ENCODE measurements at places on chromosomes 6 and 20.

GRCh38 chr6:109308018-109308492 lies 74.2 kb downstream of the CD164 start:
- no peak for DNase-seq

- no peak for DNase-seq
Measured at GRCh38 chr6:54404791-54405190, 96.5 kb downstream of the TINAG start.

DNA sequence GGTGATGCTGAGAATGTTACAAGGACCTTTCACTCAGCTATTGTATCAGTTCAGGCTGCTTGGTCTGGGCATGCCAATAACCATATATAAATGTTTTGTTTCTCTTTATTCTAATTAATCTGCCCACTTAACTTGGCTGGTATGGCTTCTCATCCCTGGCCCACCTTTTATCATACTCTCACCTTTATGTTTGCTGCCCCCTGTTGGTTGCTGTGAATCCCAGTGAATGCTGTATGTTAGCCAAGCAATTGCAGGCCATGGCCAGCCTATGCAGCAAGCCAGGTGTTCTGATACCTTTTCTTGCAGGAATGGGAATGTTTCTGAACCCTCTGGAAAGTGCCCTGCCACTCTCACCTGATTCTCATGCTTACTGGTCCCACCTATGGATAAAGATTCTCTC lies 54.6 kb downstream of the PCSK2 start:
- no peak for DNase-seq

DNA sequence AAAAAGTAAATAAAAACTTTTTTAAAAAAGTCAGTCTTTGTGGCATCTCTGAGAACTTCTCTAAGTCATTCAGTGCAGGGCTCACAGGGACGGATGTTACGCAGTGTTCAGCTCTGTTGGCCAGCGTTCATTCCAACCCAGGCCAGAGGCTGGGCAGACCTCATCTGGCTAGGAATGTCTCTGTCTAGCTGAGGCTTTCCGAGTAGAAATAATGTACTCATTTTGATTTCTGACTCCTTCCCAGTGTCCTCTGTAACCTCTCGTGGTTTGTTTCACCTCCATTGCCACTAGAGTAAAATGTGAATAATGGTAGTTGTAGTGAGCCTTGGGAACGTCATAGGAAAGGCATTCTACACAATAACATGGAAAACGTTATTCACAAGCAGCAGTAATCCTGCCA lies 135.1 kb downstream of the TMEM242 start:
- DNase-seq = no peak

DNA sequence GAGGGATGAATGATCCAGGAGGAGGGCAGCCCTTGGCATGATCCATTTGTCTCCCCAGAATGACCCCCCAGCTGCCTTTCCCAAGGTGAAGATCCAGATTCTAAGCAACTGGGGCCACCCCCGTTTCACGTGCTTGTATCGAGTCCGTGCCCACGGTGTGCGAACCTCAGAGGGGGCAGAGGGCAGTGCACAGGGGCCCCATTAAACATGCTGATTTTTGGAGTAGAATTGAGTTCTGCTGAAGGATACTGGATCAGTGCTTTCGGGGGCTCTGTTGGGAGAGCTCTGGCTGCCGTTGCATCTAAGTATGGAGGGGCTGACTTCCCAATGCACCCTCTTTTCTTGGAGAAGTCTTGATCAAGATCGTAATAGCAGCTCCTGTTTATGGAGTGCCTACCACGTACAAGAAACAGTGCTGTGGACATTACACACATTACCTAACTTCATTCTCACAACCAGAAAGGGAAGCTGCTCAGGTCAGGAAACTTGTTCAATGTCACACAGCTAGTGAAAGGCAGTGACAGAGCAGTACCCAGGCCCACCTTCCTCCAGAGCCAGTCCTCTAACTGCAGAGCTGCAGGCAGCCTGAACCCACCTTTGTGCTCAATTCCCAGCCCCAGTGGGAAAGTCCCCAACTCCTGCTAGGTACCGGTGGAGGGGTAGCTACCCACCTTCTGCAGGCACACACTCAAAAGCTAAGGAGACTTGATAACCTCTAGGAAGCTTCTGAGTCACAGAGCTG lies 5.4 kb downstream of the SPAG4 start:
- no peak for DNase-seq

- DNase-seq = no peak
Measured at GRCh38 chr20:43749734-43750294, 23.0 kb upstream of the GTSF1L start.

DNA sequence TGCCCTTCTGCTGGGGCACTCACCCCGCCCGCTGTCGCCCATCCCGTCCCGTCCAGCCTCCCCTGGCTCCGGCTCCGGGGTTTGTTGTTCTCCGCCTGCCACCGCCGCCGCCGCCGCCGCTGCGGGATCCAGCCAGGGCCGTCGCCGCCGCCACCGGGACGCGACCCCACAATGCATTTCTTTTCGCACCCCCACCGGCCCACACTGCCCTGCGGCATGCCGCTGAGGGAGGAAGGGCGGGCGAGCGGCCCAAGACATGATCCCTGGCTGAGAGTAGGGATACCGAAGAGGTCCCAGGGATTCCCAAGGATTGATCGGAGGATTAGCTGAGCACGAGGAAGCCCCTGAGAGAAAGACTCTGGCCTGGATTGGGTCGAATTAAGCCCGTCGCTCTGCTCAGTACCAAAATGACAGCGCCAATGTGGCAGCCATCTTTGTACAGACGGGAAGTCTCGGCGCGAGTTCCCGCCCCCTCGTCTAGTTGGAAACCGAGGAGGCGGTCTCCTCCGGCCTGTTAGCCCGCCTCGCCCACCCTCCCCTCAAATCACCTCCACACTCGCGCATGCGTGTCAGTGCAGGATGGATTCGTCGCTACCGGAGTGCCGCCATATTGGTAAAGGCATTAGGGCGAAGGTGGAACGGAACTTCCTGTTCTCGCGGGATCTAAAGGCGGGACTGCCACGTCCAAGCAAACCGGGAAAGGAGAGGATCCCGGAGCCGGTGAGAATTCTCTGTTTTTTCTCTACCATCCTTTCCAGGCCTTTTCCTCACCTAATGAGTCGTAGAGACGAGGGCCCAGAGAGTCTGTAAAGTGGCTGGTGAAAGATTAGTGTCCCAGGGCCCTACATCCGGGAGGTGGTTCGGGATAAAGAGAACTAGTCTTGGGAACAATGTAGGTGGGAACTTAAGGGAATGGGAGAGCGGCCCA lies at the start of the genes RXRB and SLC39A7:
Gene RXRB (minus strand): TSS at position 447 of the 928 bp plus-strand sequence. CDS start 189 bp downstream, at position 258.
Gene SLC39A7 (plus strand): TSS at position 649 of the 928 bp plus-strand sequence. CDS start 379 bp downstream, outside the sequence.
- peak; percentile 99 for DNase-seq

DNA sequence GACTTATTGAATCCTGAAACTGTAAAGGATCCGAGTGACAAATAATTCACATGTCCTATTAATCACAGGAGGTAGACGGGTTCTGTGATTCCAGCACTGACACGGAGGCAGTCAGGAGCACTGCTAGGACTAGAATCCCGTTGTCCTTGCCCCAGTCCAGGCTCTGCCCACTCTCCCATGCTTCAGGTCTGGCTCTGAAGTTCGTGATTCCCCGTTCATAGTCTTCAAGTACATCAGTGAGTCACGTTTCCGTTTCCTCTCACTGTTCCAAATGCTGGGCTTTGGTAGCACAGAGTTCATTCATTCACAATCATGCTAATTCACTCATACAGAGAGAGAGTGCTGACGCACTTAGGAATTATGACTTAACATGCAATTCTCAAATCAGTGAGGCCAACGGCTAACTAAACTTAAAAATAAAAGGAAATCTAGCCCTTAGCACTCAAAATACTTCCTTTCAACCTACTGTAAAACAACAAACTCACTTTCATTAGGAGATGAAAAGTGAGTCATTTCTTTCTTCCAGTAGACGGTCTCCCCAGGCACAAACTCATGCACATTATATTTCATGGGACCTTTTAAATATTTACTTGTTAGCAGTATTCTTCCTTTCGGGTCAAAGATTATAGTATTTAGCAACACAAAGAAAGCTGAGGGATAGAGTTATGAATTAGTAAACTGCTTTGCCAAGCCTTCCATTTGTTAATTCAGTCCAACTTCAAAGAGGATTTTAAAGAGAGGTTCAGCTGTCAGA lies 94.0 kb upstream of the NHSL1 start:
- no peak for DNase-seq

Data from NCI-H446 (cell line).